ENCODE measurements at places on chromosomes 1 and 21. TPM values are rescaled to one million over a fixed set of nuclear protein-coding genes. Genes with fewer than 3 reads are reported as not detected.

GRCh38 chr21:37868446-37869295, 47.6 kb downstream of the KCNJ6 start:
- no peak for DNase-seq

DNA sequence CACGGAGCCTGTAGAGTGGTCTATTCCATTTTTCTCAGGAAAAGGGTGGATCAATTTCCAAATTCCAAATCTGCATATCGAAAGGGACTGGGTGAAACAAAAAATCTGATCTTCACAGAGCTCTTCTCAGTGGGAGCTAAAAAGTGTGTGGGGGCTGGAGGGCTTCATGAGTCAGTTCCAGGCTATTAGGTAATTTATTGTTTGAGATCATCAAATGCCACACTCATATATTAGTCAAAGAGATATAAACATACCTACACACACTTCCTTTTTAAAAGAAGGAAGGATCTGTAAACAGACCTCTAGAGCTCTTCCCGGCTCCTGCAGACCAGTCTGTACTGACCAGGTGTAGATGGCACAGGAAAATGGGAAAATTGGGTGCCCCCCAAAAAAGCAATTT, 175.4 kb downstream of the ZBTB18 start:
- DNase-seq: no peak

Gene CD1B
- total RNA-seq: not detected

DNA sequence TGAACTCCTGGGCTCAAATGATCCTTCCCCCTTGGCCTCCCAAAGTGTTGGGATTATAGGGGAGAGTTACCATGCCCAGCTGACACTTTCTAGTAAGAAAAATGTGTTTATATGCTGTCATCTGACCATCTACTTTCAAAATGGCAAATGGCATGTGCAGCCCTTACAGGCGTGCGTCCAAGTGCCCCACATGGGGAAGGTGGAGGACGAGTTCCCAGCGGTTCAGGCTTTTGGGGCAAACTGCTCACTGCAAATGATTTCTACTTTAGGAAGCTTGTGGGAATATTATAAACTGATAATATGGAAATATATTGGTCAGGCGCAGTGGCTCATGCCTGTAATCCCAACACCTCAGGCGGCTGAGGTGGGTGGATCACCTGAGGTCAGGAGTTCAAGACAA, 41.5 kb upstream of the NADK start:
- no peak for DNase-seq

GRCh38 chr1:65407877-65408276, 12.6 kb upstream of the LEPR start:
- no peak for DNase-seq

GRCh38 chr1:247110627-247111258, 6.6 kb upstream of the ZNF669 start:
- DNase-seq: no peak

- no peak for DNase-seq
Observed at GRCh38 chr1:37315371-37315846, 159.0 kb upstream of the ZC3H12A start.

- DNase-seq: no peak
Observed at GRCh38 chr1:14835725-14836124, 237.2 kb downstream of the KAZN start.

Gene S100PBP
- 55.4 TPM for total RNA-seq

- DNase-seq: no peak
Observed at GRCh38 chr1:8520483-8520966, 202.6 kb downstream of the SLC45A1 start.

- DNase-seq: no peak
Observed at GRCh38 chr21:33434770-33435360, 31.7 kb downstream of the IFNGR2 start.

GRCh38 chr1:20093940-20094391, 24.0 kb downstream of the PLA2G5 start:
- no peak for DNase-seq

Gene OPRD1
- total RNA-seq: 5.4 TPM

Gene CA6
- not detected for total RNA-seq

DNA sequence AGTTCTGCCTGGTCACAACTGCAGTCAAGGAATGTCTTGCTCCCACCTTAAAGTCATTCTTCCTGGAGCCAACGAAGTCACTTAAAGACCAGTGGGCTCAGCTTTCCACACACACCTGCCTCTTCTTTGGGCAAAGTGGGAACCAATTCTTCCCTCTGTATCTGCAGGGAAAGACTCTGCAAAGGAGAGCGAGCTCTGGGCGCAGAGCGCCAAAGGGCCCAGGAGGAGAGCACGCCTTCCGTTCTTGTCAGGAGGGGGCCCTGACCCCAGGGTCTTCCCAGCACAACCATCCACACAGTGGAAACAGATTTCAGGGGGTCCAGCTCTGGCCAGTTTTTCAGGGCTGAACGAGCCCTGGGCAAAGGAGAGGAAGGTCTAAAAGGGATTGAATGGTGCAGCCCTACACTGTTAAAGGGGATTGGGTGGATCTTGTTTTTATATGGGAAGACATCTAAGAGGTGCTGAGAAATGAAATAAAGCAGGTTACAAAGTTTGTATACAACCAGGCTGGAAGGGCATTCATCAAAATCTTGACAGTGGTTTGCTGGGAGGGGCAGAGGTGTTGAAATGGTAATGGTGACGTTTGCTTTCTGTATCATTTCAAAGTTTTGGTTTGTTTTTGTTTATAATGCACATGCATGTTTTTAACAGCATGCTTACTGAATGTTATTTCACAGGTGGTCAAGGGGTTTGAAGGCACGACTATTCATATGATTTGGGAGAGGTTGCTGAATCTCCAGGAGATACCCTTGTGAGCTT, 6.8 kb upstream of the OLIG2 start:
- no peak for DNase-seq

- no peak for DNase-seq
Observed at GRCh38 chr1:182235952-182236650, 155.5 kb downstream of the GLUL start.

DNA sequence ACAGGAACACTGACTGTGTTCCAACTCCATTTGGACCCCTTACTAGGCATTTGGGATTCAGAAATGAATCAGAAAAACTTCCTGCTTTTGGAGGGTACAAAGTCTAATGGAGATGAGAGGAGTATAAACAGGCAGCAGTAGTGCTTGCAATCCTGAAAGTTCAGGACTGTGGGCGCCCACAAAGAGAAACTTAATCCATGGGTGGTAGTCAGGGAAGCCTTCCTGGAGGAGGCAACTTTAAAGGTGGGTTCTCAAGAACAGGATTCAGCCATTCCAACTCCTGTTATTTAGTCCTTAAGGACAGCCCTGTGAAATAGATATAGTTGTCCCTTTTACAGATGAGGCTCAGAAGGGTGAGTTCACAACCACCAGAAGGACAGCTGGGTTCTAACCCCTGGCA, 2.0 kb upstream of the LDLRAP1 start:
- DNase-seq: no peak

DNA sequence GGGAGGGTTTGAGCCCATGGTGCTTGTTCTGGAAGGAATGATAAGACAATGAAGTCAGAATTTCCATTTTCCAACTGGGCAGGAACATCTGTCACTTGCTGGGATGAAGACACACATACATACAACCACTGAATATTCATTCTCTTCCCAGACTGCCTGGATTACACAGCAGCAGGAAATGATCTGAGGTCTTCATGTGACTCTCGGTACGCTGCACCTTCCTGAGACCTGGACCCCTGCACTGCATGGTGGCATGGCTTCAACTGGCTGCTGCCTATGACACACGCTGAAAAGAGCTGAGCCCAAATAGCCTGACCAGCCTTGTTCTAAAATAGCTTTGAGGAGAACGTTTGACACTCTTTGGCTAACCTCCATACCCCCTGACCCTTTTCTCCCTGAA, 150.6 kb downstream of the GABPA start:
- DNase-seq: no peak

Gene RAB3B
- total RNA-seq: 1.2 TPM

Gene BGLAP
- 0.67 TPM for total RNA-seq

DNA sequence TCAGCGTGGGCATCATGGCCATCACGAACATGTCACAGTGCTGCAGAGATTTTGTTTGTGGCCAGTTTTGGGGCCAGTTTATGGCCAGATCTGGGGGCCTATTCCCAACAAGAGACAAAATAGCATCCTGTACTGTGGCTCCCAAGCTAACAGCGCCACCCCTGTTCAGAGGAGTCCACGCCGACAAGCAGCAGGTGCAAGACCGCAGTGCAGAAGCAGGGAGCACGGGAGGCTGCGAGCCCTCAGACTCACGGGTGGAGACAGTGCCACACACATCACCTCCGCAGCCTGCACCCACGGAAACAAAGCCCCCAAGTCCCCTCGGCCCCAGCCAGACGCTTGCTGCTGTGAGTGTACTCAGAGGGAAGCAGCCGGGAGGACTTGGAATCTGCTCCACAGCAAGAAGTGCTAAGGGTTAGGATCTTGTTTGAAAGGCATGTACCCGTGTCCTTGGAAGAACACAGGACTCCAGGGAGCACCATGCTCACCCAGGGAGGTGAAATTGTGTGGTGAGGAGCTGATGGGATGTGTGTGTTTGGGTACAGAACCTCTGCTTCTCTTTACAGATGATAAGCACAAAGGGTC, 7.1 kb downstream of the TCP10L start:
- no peak for DNase-seq

Gene CCDC30
- total RNA-seq: 1.3 TPM

DNA sequence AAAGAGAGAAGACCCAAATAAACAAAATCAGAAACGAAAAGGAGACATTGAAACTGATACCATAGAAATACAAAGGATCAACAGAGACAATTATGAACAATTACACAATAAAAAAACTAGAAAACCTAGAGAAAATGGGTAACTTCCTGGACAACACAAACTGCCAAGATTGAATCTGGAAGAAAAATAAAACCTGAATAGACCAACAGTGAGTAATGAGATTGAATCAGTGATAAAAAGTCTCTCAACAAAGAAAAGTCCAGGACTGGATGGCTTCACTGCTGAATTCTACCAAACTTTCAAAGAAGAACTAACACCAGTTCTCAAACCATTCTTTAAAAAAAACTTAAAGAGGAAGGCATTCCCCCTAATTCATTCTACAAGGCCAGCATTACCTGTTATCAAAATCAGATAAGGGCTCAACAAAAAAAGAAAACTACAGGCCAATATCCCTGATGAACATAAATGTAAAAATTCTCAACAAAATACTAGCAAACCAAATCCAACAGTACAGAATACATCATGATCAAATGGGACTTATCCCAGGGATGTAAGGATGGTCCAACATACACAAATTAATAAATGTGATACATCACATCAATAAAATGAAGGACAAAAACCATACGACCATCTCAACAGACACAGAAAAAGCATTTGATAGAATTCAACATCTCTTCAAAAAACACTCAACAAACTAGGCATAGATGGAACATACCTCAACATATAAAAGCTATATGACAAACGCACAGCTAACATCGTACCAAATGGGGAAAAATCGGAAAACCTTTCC, 119.9 kb downstream of the ACBD6 start:
- no peak for DNase-seq

Gene GJA5
- not detected for total RNA-seq

Measured in Panc1 (cell line).